HS-5 (cell line): ENCODE measurements at places on chromosomes 13 and 19.

- DNase-seq, result no peak
Measured at GRCh38 chr13:73991884-73992283, 142.3 kb downstream of the KLF12 start.

DNA sequence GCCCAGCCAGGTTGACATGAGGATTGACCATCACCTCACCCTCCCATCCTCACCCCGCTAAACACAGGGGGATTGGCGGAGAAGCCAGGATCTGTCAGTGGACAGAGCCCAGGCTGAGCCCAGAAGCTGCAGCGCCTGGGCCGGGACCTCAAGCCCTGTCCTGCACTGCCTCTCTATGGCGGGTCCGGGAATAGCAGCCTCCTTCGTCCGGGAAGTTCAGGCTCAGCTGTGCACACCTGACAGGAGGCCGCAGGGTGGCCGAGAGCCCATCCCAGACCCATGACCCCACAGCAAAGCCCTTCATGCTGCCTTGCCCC, 67.8 kb downstream of the SPACA7 start:
- DNase-seq, result no peak

- no peak for DNase-seq
Measured at GRCh38 chr19:48081106-48081505, 29.5 kb downstream of the PLA2G4C start.

- DNase-seq, result no peak
Measured at GRCh38 chr19:57511484-57511883, 11.7 kb downstream of the ZNF773 start.

DNA sequence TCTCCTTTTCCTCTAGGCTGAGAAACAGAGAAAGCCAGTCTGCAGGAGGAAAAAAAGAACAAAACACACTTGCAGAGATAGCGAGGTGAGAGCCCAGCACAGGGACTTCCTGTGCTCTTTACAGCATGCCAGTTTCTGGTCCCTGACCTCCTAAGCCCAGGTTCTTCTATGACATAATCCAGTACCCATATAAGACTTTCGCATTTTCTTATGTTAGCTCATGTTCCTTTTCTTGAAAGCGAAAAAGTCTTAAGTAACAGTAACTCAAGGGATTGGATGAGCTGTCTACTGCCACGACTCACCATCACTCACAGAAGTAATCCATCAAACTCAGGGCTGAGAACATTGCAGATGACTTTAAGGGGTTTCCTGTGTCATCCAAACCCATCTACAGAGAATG, 17.4 kb downstream of the CCDC70 start:
- no peak for DNase-seq

GRCh38 chr13:74074723-74075122, 59.5 kb downstream of the KLF12 start:
- DNase-seq, result no peak
